ENCODE measurements at places on chromosomes 12 and 14.

DNA sequence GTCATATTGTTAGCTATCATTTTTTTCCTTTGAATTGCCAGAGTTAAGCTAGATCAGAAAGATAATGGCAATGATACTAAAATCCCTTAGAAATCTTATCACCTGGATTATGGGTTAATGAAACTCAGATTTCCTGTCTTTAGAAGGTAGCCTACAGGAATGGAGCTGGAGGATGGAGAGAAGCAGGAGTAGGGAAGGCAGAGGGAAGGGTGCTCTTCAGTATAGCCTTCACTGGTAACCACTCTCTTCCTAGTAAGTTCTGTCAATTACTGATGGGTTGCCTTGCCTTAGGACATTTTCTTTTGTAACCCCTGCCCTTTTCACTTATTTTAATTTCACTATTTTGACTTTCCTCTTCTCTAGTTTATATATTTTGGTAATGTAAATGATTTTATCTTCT, 27.8 kb upstream of the ABCD2 start:
- DNase-seq, result no peak

DNA sequence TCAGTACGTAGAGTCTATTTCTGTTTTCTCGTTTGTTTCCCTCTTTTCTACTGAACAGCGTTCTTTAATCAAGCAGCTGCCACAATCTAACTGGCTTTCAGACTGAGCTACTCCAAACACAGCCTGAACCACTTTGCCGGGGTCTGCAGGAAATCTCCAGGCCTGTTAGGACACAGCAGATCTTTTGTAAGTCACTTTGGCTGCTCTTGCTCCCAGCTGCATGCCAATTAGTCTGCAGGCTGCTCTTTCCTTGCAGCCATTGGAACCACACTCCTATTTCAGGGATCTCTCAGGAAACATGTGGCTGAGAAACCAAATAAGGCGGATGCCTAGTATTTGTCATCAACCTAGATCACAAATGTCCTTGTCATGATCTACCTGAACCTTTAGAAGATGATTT, 73.6 kb downstream of the TMTC1 start:
- DNase-seq, result no peak

- DNase-seq, result peak; percentile 53
Observed at GRCh38 chr14:80390906-80391305, 179.6 kb upstream of the DIO2 start.

GRCh38 chr12:110917467-110917866, 2.9 kb downstream of the MYL2 start:
- DNase-seq, result peak; percentile 26

Data from AG10803 (cell line).